ENCODE measurements at places on chromosomes 6 and 20.
A peak's percentile ranks its signal among the peaks of the same experiment; 100 is the strongest.

DNA sequence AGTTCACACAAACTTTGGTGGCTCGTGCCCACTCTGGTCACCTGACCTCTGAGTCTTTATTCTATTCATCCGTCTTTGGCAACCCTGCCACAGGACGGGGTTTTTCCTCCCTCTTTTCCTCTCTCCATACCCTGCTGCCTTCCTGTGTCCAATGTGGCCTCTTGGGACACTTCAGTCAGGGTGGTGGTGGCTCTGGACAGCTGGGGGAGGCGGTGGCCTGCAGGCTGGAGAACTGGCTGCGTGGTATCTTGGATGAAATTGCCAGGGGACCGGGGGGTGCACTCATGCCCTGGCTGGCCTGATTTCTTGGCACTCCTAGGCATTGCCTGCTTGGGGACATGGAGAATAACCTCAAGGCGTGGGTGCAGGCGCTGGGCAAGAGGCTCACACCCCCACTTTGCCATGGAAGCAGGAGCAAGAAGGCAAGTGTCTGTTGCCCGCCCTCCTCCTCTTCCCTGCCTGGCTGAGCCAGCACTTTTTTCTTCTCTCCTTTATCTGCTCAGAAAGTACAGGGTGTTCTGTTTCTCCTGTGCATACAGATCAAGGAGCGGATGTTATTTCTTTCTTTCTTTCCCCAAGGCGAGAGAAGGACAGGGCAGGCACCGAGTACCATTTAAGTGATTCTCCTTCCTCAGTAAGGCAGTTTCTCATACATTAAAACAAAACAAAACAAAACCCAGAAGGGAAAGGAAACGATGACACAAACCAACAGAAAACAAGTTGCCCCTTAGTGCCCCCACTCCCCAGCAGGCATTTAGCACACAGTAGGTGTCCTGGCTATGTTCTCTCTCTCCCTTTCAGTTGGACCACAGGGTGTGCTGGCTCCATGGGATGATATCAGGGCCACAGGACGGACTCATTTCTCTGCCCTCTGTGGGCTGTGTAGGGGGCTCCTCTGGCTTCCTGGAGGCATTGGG lies 155.5 kb upstream of the RNF24 start:
- no peak for DNase-seq

- DNase-seq = no peak
Observed at GRCh38 chr6:123168892-123169773, 173.1 kb downstream of the CLVS2 start.

- no peak for DNase-seq
Observed at GRCh38 chr6:107676042-107676441, 148.1 kb downstream of the SCML4 start.

- no peak for DNase-seq
Observed at GRCh38 chr6:131024565-131024964, 38.5 kb downstream of the EPB41L2 start.

DNA sequence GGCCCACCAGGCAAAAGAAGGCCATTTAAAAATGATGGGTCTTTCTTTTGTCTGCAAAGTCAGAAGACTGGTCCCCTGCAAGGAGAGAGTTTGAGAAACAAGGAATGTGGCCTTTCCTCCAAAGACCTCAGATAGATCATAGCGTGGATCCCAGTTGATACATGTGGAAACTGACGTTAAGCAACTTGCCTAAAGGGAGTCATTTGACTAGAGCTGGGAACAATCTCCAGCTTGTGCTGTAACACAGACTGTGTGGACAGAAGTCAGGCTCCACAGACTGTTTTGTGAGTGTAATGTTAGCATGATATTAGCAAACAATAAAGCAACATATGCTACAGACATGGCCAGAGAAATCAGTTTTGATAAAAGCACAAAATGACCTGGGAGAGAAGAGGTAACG lies 140.4 kb upstream of the CITED2 start:
- no peak for DNase-seq

DNA sequence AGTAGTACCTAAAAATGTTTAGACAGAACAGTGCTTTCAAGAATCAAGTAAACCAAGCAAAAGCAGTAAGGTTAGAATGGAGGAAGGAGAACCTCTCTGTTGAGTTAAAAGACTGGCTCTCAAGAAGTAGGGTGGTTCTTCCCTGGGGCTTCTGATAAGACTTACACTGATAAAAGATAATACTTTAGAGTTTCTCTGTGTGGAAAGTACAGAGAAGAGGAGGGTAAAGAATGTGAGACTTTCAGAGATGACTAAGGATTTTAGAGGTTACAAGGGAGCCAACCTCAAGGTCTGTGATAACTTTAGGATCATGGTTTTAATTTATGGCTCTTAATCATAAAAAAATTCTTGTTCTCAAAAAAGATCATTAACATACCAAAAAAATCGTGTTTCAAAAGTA lies 30.9 kb upstream of the ALDH8A1 start:
- DNase-seq = no peak

- DNase-seq = peak; percentile 60
Observed at GRCh38 chr6:149075616-149076354, 241.7 kb upstream of the TAB2 start.

DNA sequence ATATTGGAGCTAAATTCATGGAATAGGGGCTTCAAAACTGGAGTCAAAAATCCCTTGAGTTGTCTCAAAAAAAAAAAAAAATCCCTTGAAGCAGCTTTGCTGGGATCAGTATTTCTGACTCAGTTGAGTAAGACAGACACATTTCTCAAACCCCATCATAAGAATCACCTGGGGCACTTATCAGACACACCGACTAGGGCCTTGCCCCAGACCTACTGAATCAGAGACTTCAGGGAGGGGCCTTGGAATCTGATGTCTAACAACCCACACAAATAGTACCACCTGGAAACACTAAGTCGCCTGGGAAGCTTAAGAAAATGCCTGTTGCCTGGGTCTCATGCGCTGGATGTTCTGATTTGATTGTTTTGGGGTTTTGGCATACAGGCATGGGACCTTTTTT lies 44.9 kb upstream of the RNF144B start:
- DNase-seq = no peak

DNA sequence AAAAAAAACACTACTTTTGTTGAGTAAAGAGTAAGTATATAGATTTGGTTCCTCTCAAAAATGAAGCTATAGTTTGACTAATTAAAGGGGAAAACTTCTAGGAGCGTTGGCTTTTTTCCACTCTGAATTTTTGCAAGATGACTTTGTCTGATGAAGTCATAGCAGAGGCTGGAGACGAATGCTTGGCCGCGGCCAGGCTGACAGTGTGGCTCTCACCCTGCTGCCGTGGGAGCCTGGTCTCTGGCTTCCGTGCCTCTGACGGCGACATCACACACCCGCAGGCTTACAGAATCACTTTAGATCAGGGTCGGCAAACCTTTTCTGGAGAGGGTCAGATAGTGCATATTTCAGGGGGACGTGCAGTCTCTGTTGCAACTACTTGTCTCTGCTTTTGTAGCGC lies 145.0 kb downstream of the PHACTR3 start:
- DNase-seq = peak; percentile 87

GRCh38 chr6:137657351-137657911 lies 163.2 kb upstream of the OLIG3 start:
- no peak for DNase-seq

- peak; percentile 17 for DNase-seq
Observed at GRCh38 chr6:38638941-38639497, 710 bp downstream of the BTBD9 start.

DNA sequence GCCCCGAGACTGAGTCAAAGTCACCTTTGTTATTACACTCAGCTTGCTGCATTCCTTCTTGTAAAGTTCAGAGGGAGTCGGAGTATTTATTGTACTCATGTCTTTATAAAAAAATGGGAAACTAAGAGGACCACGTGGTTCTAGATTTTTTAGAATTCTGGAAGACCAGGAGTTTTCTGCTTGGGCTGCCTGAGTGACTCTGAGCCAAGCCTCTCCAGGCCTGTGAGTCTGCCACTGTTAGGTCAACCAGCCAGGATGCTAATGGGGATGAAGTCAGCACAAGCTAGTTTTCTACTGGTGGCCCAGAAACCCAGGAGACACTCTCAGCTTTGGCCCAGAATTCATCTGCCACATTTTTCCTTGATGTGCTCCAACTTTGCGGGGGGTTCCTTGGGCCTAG lies 453.5 kb upstream of the SULF2 start:
- DNase-seq = peak; percentile 31

DNA sequence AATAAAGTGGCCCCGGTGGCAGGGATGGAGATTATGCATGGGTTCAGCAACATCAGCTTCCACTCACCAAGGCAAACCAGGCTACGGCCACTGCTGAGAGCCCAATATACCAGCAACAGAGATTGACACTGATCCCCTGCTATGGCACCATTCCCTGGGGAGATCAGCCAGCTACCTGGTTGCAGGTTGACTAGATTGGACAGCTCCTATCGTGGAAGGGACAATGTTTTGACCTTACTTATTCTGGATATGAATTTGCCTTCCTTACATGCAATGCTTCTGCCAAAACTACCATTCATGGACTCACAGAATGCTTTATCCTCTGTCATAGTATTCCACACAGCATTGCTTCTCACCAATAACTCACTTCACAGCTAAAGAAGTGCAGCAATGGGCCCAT lies 174.8 kb upstream of the TNFAIP3 start:
- DNase-seq = no peak

- no peak for DNase-seq
Observed at GRCh38 chr20:48690888-48691287, 136.9 kb downstream of the PREX1 start.

- peak; percentile 58 for DNase-seq
Observed at GRCh38 chr20:53738945-53739798, 145.5 kb upstream of the ZNF217 start.

GRCh38 chr6:12635813-12636212 lies 80.8 kb upstream of the PHACTR1 start:
- peak; percentile 82 for DNase-seq

GRCh38 chr6:152218887-152219286 lies 411.4 kb downstream of the ESR1 start:
- DNase-seq = no peak

GRCh38 chr6:28693033-28693750 lies 167.5 kb downstream of the GPX5 start:
- DNase-seq = no peak

DNA sequence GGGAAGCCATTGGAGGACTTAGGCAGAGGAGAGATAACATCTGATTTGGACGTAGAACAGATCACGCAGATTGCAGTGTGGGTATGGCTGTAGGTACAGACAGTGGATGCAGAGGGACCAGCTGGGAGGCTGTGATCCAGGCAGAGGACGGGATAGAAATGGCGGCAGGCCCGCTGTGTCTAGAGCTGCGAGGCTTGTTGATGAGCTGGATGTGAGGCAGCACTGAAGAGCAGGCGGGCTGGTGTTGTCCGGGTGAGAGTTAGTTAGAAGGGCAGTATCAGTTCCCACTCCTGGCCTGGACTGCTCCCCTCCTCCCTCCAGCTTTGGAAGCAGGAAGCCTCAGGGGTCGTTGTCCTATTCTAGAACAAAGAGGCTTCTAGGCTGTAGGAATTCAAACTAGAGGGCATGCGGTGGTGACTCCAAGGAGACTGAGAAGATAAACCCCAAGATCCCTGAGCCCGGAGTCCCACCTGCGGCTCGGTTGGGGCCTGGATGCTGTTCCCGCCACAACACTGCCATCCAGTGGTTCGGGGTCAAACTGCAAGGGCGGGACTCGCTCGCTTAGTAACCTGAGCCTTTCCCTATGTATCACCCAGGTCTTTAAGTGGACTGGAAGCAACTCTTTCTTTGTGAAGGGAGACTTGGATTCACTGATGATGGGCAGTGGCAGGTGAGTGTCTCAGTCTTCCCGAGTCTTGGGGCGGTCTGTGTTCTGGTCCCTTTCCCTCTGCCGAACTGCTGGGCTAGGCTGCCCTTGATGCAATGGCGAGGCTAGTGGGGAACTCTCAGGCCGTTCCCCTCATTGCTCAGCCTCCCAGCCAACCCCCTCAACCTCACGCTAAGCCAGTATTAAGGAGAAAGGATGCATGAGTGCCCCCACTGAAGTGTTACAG lies 11.2 kb downstream of the TLDC2 start:
- peak; percentile 73 for DNase-seq

GRCh38 chr6:54515013-54515412 lies 206.8 kb downstream of the TINAG start:
- no peak for DNase-seq

DNA sequence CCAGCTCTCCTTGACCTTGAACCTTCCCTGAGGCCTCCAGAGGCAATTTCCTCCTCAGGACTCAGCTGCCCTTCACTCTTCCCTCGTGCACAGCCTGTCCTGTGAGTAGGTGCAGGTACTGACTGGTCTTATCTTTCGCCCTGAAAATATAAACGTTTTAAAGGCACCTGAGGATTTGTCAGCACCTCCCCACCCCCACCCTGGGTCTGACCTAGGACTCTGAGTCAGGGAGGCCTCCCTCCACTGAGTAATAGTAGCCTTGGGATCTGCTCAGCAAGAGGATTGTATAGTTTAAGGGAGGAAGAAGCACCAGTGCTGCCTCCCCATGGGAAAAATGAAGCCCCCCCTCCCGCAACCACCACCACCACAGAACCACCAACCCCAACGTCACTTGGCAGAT lies 54.6 kb downstream of the PPARD start:
- peak; percentile 34 for DNase-seq

- no peak for DNase-seq
Observed at GRCh38 chr6:72037006-72037405, 150.7 kb downstream of the RIMS1 start.

Measured in fibroblast of skin of abdomen (primary cell).